Activated CD8-positive, alpha-beta T cell treated with anti-CD3 and anti-CD28 coated beads for 36 hours (primary cell): ENCODE measurements at places on chromosomes 5 and 9. TPM values are rescaled to one million over a fixed set of nuclear protein-coding genes. Genes with fewer than 3 reads are reported as not detected.

GRCh38 chr9:69093471-69094103, 58.0 kb downstream of the FXN start:
- no peak overlapping the region for H3K27ac ChIP-seq
- H3K4me1 ChIP-seq = no peaks in the 10 kb centered on the region
- H3K4me3 ChIP-seq = no peak overlapping the region
- no peaks in the 10 kb centered on the region for H3K27me3 ChIP-seq
- no peaks in the 10 kb centered on the region for H3K36me3 ChIP-seq
- no peak for DNase-seq

DNA sequence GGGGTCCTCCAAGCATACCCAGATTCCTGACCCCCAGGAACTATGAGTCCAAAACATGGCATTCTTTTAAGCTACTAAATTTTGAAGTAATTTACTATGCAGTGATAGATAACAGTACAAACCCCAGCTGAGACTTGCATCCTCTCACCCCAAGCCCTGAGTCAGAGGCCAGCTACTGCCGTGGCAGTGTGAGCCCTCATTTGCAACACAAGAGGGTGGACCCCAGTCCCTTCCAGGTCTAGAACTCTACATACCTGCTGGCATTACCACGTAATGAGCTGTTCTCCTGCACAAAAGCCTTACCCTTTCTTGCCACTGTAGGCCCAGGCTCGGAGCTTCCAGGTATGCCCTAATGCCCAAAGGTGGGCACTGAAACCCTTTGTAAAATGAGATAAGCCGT, 108.6 kb upstream of the ERCC6L2 start:
- H3K4me3 ChIP-seq = no peak overlapping the region
- no peak for DNase-seq

- H3K4me3 ChIP-seq = no peak overlapping the region
- H3K27me3 ChIP-seq = no peaks in the 10 kb centered on the region
- peaks cover 8% of the 10 kb centered on the region for H3K4me1 ChIP-seq
- DNase-seq = no peak
- H3K36me3 ChIP-seq = no peaks in the 10 kb centered on the region
These were observed 34.7 kb downstream of the C9orf152 start for GRCh38 chr9:110173322-110173642.

GRCh38 chr9:92740009-92740408, 24.6 kb downstream of the BICD2 start:
- DNase-seq = no peak
- no peaks in the 10 kb centered on the region for H3K36me3 ChIP-seq
- peak overlapping the region; percentile 75 for H3K27ac ChIP-seq
- peaks cover 80% of the 10 kb centered on the region for H3K4me1 ChIP-seq
- H3K4me3 ChIP-seq = no peak overlapping the region
- no peaks in the 10 kb centered on the region for H3K27me3 ChIP-seq

Gene SPINK7
- total RNA-seq = not detected

Gene RAD17
- total RNA-seq = 22.9 TPM

Gene PCDHGA4
- not detected for total RNA-seq
